ENCODE measurements at places on chromosomes 11 and 22.

DNA sequence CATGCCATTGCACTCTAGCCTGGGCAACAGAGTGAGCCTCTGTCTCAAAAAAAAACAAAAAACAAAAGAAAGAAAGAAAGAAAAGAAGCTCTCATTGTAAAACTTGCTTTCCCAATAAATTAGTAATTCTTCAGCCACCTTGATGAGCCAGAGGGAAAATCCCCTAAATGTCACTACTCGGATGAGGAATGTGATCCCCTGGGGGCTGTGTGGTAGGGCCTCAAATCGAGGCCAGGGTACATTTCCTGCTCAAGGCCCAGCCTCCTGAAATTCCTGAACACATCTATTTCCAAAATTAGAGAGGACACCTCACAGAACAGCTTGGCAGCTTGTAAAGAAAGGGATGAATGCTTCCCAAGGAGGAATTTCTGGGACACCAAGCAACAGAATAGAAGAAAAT, 147.1 kb upstream of the SESN3 start:
- no peak for DNase-seq

- no peak for DNase-seq
Observed at GRCh38 chr11:64239662-64240434, 1.0 kb upstream of the FKBP2 start.

GRCh38 chr22:49953680-49954344, 6.8 kb upstream of the PIM3 start:
- DNase-seq = no peak

DNA sequence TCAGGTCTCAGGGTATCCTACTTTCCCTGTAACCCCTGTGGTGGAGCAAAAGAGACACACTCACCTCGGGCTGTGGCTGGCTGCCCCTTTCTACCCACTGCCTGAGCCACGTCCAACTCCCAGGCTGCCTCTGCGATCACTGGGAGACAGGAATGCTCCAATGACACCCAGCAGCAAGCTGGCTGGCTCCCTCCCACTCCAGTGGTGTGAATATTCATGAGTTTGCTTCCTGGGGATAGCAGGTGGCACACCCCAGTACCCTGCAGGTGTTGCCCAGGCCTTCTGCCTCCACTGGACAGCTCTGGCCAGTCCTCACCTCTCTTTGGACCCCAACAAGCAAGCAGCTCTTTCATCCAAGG, 9.7 kb downstream of the GAL3ST1 start:
- DNase-seq = no peak
